ENCODE measurements at places on chromosomes 6 and 20.

DNA sequence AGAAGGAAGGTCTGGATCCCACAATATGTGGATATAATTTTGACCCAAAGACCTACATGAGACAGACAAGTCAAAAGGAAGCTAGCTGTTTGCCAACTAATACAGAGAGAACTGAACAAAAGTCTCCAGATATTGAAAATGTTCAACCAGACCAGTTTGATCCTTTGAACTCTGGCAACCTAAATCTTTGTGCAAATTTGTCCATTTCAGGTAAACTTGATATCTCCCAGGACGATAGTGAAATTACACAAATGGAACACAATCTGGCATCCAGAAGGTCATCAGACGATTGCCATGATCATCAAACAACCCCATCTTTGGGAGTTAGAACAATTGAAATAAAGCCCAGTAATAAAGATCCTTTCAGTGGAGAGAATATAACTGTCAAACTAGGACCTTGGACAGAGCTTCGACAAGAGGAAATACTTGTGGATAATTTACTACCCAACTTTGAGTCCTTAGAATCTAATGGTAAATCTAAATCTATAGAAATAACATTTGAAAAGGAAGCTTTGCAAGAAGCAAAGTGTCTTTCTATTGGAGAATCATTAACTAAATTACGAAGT is 41.9 kb upstream of the SDHAF4 start:
- DNase-seq: no peak

DNA sequence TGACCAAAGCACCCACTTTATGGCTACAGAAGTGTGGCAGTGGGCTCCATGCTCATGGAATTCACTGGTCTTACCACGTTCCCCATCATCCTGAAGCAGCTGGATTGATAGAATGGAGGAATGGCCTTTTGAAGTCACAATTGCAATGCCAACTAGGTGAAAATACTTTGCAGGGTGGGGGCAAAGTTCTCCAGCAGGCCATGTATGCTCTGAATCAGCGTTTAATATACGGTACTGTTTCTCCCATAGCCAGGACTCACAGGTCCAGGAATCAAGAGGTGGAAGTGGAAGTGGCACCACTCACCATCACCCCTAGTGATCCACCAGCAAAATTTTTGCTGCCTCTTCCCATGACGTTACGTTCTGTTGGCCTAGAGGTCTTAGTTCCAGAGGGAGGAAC is 60.5 kb upstream of the GMDS start:
- DNase-seq: no peak

DNA sequence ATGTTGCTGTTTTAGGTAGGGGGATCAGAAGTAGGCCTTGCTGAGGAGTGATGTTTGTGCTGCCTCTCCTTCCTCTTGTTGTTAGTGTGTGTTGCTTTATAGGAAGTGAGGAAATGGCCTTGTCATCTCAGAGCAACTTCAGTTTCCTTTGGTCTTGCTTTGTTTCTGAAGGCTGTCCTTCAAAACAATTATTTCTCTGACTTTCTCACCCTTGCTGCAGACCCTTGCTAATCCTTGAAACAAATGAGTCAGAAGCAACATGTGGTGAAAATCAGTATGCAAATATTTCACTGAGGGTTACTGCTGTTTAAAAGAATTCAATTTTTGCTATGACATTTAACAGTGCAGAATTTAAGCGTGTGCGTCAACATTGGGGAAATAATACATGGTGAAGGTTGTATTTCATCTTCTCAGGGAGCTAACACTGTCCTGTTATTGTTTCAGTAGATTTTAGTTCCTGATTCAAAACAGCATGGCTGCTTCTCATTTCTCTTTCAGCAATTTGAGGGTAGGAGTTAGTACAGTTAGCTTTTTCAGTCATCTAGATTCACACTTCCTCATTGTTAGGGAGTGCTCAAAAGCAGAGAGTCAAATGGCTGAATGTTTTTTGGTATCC is 13.8 kb downstream of the RNF144B start:
- DNase-seq: no peak

GRCh38 chr20:57773059-57773815 is 63.4 kb upstream of the PMEPA1 start:
- DNase-seq: no peak

- DNase-seq: peak; percentile 72
Measured at GRCh38 chr6:26158581-26159356, 71.5 kb downstream of the HFE start.

GRCh38 chr20:48595495-48596333 is 232.1 kb downstream of the PREX1 start:
- no peak for DNase-seq

GRCh38 chr6:94417363-94417762 is 998.0 kb upstream of the EPHA7 start:
- DNase-seq: no peak

GRCh38 chr20:3173610-3174441 is 477 bp upstream of the LZTS3 start:
- DNase-seq: peak; percentile 89

GRCh38 chr6:11094411-11094851 is 797 bp downstream of the SMIM13 start:
- peak; percentile 63 for DNase-seq

- peak; percentile 49 for DNase-seq
Measured at GRCh38 chr20:53402233-53403005, 191.2 kb downstream of the ZNF217 start.

DNA sequence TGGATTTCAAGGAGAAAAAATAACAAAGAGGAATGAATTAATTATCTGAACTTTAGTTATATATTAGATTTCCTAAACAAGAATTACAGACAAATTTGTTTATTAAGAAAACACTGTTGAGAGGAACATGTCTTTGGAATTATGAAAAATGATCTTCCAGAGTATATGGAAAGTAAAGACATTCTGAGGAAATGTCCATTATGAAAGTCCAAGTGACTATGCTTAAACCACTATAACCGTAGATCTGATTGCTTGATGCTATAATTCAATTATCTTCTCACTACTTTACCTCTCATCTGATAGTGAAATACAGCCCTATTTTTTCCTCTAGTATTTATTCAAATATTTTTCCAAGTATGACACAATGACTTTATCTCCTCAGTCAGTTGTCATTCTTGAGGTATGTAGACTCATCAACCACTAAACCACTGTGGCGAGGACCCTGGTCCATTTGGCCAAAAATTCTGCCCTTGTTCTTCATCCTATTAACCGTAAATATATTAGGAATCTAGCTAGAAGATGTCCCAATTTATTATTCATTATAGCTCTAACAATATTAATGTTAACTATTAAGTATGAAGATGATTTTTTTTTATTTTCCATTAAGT is 37.3 kb upstream of the AHI1 start:
- no peak for DNase-seq

DNA sequence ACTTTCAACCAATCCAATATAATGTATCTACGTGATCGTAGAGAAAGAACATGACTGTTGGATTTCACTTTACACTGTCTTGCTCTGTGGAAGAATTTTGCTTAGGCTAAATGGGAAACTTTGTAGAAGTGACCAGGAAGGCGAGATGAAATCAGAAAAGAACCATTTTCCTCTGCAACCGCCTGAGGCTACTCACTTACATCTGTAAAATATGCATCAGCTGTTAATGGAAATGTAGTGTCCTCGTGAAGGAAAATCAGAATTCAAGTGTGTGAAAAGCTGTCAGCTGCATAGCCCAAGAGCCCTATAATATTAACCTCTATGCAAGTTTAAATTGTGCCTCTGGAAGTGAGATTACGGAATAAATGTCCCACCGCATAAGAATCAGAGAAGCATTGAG is 277.9 kb downstream of the C6orf118 start:
- no peak for DNase-seq

All from activated naive CD4-positive, alpha-beta T cell treated with anti-CD3 and anti-CD28 coated beads for 36 hours (primary cell).